SHP77 treated with DMSO at 0.1 percent for 48 hours (cell line): ENCODE measurements at places on chromosomes 2 and 18.

GRCh38 chr2:109225170-109225782 is 96.3 kb downstream of the SH3RF3 start:
- DNase-seq = no peak

- no peak for DNase-seq
Measured at GRCh38 chr18:75135158-75135725, 73.7 kb downstream of the PTGR3 start.

DNA sequence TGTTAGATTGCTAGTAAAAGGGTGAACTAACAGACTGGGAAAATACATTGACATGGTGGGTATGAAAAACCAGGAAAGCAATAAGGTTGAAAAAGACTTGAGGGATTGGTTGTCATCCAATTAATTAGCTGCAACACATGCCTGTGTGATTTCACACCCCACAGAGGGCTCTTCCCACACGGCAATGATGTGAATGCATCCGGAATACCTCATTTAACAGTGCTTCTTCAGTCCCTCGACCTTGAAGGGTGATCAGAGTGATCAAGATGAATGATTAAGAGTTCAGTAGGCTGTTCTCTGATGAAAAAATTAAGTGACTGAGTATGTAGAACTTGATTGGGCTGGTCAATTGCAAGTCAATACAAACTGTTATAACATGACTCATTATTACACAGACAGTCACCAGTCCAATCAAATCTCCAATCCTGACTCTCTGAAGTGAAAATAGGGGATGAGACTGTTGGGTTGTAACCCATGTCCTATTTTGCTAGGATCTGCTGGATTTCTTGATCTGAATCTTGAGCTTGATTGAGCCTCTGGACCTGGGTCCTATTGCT is 924.9 kb upstream of the FAM98A start:
- DNase-seq = no peak

DNA sequence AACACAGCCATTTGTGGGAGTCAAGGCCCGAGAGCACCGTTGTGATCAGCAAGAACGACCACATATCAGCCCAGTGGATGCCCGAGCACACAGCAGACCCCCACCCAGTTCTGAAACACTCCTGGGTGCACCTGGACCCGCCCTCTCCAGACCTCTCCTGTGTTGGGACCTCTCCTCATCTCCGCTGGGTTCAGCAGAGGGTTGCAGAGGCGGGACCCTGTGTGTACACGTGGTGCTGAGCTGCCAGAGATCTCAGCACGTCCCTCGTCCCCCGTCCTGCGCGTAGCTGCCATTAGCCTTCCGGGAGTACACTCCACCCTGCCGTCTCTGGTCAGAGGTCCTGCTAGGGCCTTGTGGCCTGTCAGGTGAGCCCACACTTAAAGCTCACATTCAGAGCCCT is 51.7 kb downstream of the ADI1 start:
- no peak for DNase-seq

- DNase-seq = no peak
Measured at GRCh38 chr18:74841248-74841647, 243.6 kb downstream of the ZNF407 start.

GRCh38 chr2:80863147-80863714 is 558.7 kb upstream of the LRRTM1 start:
- no peak for DNase-seq

DNA sequence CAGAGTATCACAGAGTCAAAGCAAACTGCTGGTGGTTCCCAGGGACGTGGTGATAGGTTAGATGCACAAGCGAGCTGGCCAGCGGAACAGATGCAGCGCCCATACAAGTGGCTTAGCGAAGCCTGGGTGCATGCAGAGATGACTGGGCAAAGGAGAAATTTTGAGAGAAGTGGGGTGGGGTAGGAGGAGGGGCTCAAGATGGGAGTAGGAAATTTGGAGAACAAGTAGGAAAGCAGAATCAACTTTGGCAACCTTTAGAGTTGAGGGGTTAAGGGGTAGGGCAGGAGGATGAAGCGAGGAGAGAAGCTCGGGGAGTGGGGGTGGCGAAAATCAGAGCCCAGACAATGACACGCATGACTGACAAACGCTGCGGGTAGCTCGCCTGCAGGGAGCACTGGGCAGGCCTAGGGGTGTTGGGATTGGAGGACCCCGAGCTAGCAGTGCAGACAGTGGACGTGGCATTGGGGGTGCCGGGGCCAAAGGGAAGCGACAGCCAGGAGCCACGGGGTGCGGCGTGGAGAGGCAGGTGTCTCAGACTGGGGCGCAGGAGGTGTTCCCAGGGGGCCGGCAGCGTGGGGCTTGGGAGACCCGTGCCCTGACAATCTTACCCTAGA is 431 bp downstream of the FAM98A start:
- DNase-seq = no peak

- DNase-seq = no peak
Measured at GRCh38 chr18:31720867-31721266, 36.5 kb upstream of the B4GALT6 start.

- no peak for DNase-seq
Measured at GRCh38 chr2:238143239-238143951, 4.9 kb downstream of the KLHL30 start.

GRCh38 chr2:85954590-85955458 is 66.0 kb upstream of the ST3GAL5 start:
- DNase-seq = no peak

DNA sequence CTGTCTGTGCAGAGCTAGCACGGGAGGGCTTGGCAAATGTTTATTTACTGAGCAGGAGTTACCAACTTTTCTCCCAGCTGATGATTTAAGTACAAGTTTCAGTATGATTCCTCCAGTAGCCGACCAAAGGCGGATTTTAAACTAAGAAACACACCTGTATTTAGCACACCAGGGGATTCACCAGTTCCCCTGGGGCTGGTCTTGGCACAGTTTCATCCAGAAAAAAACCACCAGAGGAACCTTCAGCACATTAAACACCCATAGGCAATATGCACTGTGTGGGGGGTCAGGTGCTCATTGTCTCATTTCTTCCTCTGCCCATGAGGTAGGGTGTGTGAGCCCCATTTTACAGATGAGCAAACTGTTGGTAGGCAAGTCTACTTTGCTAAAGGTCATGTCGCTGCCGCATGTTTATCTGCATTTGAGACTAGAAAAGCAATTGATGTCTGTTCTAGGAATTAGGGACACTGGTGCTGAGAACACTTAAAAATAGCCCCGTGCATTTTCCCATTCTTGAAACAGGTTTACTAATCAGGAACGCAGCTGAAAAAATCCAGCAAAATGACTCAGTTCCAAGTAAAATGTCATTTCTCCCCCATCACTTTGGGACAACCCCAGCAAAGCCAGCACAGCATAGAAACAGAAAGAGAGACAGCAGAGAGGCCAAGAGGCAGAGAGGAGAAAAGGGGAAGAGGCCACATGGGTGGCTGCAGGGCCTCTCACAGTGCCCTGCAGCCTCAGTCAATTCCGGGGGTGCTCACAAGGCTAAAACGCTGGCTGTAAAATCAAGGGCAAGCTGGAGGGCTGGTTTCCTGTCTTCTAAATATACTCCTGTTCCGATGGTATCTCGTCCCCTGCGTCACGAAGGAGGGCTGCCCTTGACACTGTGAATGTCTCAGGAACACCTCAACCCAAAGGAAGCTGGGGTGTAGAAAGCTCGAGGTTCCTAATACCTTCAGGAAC is 166.8 kb upstream of the ID2 start:
- DNase-seq = no peak

DNA sequence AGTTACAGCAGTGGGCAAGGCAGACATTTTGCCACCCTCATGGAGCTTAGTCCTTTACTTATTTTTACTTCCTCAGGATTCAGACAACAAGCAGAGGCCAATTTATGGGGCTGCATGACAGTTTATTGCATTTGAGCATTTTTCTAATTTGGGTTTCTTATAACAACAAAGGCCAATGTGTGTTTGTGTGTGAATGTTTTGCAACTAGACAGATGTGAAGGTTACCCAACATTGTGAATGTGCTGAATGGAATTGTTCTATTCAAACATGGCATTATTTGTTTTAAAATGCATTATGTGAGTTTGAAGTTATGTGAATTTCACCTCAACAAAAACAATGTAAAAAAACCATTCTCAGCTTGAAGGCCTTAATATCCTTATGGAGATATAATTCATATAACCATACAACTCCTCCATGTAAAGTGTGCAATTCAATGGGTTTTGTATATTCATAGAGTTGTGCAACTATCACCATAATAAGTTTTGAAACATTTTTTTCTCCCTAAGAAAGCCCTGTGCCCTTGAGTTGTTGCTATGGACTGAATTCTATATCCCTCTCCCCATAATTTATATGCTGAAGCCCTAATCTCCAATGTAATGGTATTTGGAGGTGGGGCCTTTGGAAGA is 57.3 kb downstream of the CCDC195 start:
- no peak for DNase-seq

GRCh38 chr2:219507581-219508443 is 6.5 kb upstream of the ASIC4 start:
- no peak for DNase-seq

DNA sequence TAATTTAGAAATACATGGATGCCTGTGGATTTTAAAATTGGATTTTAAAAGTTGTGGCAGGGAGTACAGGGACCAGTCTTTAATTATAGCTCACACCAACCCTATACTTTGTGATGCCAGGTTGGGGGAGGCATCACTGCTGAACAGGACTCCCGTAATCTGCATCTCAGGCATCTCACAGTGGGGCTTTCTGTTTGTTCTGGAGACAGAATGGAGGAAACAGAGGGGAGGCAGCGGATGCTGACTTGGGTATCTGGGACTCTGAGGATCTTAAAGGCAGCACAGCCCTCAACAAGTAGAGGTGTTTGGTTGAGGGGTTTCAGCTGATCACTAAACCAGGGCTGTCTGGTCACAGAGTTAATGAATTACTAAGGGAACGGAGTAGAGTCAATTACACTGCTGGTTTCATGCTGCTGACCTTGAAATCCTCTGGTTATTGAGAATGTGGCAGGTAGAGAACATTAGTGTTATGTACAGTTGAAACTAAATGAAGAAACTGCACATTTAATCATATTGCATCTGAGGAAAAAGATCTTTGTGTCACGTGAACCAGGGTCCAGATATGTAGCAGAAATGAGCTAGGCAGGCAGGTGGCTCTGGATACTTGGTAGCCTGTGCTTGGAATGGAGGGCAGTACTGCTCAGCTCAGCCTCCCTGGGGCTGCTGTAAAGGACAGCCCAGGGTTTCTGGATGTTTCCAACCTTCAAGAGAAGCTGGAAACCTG is 40.3 kb downstream of the FHOD3 start:
- no peak for DNase-seq

DNA sequence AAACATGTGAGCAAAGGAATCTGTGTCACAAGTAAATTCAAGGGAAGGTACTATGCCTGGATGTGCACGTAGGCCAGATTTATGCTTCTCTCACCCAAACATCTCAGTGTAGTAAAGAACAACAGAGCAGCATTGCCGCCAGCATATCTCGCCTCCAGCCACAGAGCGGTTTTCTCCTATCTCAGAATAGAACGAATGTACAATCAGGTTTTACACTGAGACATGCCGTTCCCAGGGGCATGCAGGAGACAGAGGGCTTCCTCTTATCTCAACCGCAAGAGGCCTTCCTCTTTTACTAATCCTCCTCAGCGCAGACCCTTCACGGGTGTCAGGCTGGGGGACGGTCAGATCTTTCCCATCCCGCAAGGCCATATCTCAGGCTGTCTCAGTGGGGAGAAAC is 175.3 kb downstream of the RPIA start:
- DNase-seq = no peak

DNA sequence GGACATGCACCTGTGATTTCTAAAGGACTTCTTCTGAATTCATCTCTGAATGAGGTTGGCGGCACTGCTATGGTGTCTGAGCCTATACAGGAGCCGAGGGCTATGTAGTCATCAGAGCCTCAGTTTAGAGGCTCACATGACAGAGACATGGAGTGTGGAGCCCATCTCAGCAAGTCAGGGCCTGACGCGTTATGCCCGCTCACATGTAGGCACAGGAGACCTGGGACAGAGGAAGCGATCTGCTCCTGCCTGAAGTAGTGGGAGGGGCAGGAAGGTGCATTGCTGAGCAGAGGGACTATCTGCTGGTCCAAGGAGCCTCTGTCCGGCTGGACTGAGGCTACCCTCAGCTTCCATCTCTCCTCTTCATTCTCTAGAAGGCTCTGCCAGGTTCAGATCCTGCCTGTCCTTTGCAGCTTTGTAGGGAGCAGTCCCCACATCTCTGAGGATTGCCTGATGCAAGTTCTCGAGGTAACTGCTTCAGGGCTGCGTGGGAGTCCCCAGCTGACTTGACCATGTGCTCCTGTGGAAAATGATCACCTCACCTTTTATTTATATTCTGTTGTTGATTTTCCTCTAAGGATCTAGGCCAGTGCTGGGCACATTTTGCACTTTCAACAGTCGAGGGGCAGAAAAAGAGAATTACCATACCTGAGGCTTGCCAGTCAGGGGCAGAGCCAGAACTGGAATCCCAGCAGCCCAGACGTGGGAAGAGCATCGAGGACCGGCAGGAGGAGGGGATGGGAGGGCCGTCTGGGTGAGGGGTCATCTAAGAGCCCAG is 16.6 kb downstream of the KLHL29 start:
- DNase-seq = no peak

DNA sequence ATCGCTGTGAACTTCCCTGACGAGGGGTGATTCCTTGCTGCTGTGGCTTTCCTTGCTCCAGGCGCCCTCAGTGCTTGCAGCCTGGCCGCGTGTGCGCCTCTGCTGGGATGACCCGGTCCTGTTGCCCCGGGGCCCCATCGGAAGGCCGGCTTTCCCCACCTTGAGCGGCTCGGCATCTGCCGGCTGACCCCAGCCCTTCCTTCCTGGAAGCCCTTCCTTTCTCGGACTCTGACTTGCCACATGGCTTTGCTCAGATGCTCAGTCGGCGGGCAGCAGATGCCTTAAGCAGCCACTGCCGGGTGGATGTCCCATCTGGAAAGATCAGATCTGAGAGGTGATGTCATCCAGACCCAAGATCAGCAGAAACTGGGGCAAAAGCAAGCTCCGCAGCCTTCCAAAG is 100.5 kb upstream of the ODC1 start:
- DNase-seq = no peak

- DNase-seq = no peak
Measured at GRCh38 chr2:164039270-164039669, 303.5 kb upstream of the FIGN start.

GRCh38 chr18:70338890-70339289 is 50.0 kb downstream of the SOCS6 start:
- DNase-seq = no peak

GRCh38 chr2:43158259-43158880 is 68.0 kb downstream of the ZFP36L2 start:
- no peak for DNase-seq

GRCh38 chr2:45904267-45904945 is 252.9 kb downstream of the PRKCE start:
- no peak for DNase-seq

GRCh38 chr18:78984941-78985784 is 5.5 kb downstream of the SALL3 start:
- DNase-seq = peak; percentile 38

- DNase-seq = no peak
Measured at GRCh38 chr2:221551864-221552263, 20.2 kb downstream of the EPHA4 start.

GRCh38 chr2:236404346-236404745 is 140.1 kb upstream of the ASB18 start:
- no peak for DNase-seq
